Activated T-helper 1 cell treated with Interleukin-2 at 50 U/mL for 16 hours (primary cell): ENCODE measurements at places on chromosomes 7 and 10.

- DNase-seq, result no peak
These were observed 1.0 kb upstream of the HIF1AN start for GRCh38 chr10:100534726-100535125.

DNA sequence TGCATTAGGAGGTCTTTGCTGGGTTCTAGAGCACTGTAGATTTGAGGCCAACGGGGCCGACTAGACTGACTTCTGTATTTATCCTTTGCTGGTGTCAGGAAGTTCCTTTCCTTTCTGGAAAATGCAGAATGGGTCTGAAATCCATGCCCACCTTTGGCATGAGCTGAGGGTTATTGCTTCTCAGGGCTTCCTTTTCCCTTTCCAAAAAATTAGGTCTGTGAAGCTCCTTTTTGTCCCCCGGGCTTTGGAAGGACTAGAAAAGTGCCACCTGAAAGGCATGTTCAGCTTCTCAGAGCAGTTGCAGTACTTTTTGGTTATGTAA is 675 bp downstream of the IL6 start:
- DNase-seq, result no peak

- no peak for DNase-seq
These were observed 202.2 kb downstream of the PHF14 start for GRCh38 chr7:11175887-11176286.

GRCh38 chr10:106592396-106592795 is 572.1 kb downstream of the SORCS1 start:
- no peak for DNase-seq

GRCh38 chr7:155660059-155660757 is 15.7 kb downstream of the RBM33 start:
- DNase-seq, result no peak

GRCh38 chr10:4437791-4438190 is 388.2 kb upstream of the AKR1E2 start:
- DNase-seq, result no peak

DNA sequence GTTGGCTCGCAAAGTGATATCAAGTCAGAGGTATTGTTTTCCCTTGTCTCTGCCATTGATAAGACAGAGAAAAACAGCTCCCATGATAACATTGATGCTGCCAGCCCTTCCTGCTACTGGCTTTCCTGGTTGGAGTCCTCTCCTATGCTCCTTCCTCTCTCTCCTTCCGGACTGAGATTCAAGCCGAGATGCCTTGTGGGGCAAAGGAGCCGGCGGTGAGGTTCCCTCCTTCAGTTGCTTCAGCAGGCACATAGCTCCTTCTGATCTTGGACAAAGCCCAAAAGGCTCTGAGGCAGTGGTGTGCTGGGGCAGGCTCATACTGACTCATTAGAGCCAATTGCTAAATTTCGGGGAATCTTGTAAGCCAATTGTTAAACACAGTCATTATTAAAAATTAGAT is 8.8 kb upstream of the ZCCHC24 start:
- no peak for DNase-seq

DNA sequence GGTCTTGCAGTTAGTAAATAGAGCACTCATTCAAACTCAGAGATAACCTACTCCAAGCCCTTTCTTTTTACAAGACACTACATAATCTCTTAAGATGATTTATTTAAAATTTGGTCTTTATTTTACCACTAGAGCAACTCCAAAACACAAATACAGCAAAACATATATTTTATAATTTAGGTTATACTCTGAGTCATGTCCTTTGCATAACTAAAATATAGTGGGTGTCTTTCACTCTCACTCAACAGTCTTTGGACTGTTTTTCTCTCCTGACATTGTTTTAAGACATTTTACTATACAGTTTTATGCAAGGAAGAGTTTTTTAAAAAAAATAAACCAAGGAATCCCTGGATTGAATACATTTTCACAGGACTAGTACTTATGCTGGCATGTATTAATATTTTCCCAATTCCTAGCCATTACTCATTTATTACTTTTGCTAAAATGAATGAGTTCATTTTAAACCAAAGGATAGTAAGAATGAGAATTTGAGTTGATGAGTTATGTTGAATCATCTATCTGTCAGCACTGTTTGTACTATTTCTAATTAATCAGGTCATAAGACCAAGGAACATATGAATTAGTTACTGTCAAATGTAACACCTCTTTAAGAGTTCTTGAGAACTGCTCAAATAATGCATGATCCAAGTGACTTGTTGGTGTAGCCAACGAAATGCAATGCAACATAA is 303.1 kb upstream of the FZD1 start:
- DNase-seq, result no peak

- no peak for DNase-seq
These were observed 168.8 kb upstream of the MKI67 start for GRCh38 chr10:128295003-128295402.
